Fibroblast of skin of back (primary cell): ENCODE measurements at places on chromosomes 4 and X.

DNA sequence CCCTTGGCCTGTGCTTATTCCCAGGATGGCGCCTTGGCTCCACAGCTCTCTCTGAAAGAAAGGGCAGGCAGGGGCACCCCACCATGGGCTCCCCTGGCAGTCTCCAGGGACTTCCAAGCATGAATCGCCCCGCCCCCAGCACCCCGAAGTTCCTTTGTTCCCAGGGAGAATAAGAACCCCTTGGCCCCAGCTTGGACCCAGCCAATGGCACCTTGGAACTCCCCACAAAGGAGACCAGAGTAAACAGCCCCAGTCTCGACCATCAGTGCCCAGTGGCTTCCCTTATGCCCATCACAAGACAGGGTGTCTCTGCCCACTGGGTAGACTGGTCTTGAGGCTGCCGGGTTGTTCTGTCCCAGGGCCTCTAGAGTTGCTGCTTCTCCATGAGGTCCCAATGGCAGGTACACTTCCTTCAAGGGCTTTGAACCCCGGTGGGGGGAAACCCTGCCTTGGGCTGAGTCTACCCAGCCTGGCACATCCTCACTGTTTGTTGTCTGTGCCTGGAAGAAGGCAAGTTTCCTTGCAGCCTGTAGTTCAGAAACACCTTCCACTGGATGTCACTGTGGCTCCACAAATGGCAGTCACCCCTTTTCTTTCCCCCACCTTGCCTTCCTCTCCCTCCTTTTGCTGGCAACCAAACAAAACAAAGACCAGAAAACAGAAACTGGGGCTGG, 30.8 kb downstream of the NBDY start:
- no peak for DNase-seq

DNA sequence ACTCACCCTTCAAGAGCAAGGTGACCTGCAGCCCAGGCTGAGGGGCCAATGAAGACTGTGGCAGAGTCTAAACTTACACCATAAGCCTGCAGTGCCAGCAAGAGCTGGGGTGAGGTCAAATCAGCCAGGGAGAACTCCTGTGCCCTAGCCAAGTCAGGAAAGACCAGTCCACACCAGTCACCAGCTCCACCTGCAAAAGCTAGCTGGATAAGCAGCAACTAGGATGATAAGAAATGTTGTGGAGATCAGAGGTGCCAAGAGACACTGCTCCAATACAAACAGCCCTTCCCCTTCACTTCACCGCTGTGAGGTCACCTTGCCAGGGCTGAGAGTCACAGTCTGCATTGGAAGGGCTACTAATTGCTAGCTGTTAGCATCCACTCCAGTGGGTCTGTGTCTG, 31.3 kb downstream of the NIPAL1 start:
- DNase-seq, result no peak

DNA sequence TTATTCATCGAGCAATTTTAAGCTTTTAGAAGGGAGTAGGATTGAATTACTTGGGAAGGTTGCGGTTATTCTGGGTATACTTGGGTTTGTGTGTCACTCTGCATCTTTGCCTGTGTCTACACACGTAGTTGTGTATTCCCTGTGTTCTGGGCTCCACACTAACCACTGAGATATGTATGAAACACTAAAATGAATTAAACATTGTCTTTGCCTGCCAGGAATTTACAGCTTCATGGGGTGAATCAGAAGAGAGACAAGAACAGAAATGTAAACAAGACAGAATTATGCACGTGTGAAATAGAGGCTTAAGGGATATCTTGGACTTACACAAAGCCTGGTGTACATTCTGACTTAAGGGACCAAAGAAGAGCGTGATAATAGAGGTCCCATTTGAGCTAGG, 228.5 kb downstream of the AFF2 start:
- peak; percentile 2 for DNase-seq

- no peak for DNase-seq
Measured at GRCh38 chr4:184384810-184385557, 89.4 kb downstream of the IRF2 start.

DNA sequence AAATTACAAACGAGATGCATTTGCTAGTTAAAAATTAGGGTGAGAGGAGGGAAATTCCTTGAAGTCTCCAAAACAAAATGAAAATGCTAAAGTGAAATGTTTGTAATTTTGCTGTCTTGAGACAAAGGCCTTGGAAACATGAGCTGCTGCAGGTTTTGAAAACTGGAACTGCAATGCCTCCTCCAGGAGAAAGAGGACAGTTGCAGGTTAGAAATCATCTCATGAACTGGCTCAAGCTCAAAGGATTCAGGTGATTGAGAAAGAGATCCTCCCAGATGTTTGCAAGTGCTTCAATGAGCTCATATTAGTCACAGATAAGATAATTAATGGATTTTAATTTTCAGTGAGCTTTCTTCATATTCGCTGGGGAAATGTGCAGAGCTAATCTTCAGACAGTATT, 32.4 kb downstream of the SMPX start:
- DNase-seq, result peak; percentile 52

- no peak for DNase-seq
Measured at GRCh38 chr4:38993683-38994082, 38.5 kb downstream of the TMEM156 start.

DNA sequence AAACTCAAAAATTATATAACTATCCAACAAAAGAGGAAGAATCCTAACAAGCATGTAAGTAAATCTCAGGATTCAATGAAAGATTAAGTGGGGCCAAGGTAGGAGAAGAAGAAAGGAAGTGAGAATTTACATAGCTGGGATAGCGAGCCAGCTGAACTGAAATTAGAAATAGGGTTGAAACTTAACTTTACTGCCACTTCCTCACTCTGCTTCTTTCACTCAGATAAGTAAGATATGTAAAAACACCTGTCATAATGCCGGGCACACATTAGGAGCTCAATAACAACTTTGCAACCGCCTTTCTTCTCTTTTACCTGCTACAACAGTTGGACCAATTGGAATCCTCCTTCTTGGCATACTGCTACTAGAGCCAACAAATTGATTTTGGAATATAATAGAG, 129.4 kb downstream of the CNKSR2 start:
- DNase-seq, result no peak

DNA sequence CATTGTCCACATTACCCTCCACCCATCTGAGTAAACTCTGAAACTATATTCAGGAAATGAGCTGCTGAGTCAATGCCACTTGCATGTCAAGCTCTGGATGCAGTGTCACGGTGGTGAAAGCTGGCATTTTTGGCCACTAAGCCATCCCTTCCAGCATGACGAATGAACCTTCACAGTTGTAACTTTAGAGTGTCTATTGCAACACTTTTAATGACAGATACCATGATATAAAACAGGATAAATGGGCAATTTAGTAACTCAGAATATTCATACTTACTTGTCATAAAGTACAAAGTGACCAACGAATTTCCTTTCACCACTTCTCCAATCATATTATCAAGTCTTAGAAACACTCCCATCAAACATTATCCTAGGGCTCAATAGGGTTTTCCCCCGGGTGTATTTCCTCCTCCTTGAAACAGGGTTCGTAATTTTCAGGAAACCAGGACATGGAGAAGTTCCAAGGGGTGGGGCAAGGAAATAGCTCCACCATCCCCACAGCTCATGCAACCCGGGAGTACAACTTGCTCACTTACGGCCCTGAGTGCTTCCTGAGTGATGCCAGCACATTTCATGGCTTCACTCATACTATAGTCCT, 73.1 kb downstream of the MTHFD2L start:
- DNase-seq, result peak; percentile 98

DNA sequence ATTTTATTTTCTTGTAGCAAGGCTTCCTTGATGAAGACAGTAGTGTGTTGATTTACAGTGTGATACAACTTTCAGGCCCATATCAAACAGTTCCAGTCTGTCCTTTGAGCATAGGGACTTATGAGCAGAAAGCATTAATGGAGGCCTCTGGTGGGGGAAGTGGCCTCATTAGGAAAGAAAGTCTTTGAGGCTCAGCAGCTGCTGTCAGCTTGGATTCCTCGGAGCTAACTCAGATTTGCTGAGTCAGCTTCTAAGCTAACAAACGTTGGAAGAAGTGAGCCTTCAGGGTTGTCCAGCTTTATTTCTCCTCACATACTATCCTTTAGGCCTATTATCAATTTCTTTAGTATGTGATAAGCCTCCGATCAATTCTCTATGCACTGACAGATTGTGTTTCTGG, 15.8 kb upstream of the SFRP2 start:
- DNase-seq, result no peak

DNA sequence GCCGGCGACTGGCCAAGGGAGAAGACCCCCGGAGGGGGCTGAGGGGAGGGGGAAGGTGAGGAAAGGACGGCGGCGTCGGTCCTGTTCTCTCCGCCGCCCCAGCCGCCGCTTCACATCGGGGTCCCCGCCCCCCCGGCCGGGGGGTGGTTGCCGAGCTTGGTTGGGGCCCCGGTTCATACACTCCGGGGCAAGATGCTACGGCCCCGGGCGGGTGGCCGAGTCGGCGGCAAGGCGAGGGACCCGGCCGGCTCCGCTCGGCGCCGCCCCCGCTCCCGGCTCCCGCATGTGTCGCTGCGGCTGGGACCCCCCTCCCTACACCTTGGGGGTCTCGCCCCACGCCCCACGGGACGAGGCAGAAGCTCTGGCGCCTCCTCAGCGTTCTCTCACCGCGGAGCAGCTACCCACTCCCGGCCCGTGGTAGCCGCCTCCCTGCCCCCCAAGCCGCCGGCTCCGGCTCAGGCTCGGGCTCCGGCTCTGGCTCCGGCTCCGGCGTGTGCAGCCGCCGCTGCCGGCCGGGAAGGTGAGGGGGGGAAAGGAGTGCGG, 461 bp downstream of the FBXW7 start:
- DNase-seq, result no peak

DNA sequence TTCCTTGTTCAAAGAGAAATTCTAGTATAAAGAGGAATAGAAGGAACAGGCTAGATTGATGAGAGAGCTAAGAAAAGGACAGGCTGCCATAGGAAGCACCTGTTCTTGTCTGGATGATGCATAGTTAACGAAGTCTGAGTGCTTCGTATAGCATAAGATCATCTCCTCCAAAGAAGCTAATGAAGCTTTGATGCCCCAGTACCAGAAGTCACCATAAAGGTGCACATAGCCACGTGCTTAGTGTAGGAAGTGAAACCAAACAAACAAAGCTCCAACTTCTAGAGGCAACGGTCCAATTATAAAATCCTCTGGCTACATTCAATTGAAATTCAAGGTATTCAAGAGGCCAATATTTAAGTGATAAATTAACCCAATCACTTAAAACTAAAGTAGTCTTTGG, 31.0 kb downstream of the AFAP1 start:
- DNase-seq, result no peak

GRCh38 chrX:31266203-31267076, 194.6 kb upstream of the FTHL17 start:
- peak; percentile 17 for DNase-seq

DNA sequence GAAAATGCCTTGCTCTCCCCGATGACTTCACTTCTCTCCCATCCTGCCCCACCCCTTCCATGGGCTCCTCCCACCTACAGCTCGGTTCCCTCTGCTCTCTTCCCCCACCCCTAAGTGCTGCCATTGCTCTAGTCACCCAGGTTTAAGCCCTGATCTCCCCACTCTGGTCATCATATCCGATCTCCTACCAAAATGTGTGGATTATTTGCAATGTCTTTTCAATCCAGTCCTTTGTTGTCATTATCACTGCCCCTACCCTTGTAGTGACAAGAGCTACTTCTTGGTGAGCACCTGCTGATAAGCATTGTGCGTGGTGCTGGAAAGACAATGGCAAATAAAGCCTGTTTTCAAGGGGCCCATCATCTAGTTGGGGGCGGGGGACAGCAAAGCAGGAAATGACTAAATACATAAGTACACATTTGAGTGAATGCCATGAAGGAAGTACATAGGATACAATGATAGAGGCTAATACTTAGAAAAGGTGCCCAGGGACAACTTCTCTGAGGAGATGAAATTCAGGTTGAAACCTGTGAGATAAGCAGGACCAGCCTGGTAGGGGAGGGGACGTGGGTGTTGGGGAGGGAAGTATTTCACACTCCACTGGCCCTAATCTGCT, 63.8 kb downstream of the DLG3 start:
- peak; percentile 17 for DNase-seq

DNA sequence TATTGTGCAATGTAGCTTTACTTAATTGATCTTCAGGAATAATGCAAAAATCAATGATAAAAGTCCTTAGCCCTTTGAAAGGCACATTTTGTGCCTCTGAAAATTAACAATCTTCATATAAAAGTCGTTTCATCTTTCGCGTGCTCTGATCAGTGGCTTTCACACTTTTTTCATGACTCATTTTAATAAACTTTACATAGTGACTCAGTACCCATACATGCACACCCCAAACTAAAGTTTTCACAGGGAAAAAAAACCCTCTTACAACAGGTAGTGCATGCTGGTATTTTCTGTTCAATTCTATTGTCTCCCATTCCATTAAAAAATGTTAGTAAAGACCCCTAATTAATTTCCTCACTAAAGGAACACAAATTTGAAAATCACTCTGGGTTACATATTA, 21.5 kb downstream of the RWDD4 start:
- DNase-seq, result peak; percentile 53

- DNase-seq, result no peak
Measured at GRCh38 chr4:165443276-165443675, 64.5 kb downstream of the CPE start.

GRCh38 chrX:76434103-76434741, 6.7 kb downstream of the MAGEE1 start:
- no peak for DNase-seq

- no peak for DNase-seq
Measured at GRCh38 chrX:3184176-3184930, 143.1 kb downstream of the ARSF start.

- DNase-seq, result no peak
Measured at GRCh38 chr4:128284317-128284716, 3.3 kb downstream of the PGRMC2 start.
